ENCODE measurements at places on chromosomes 4 and X.

DNA sequence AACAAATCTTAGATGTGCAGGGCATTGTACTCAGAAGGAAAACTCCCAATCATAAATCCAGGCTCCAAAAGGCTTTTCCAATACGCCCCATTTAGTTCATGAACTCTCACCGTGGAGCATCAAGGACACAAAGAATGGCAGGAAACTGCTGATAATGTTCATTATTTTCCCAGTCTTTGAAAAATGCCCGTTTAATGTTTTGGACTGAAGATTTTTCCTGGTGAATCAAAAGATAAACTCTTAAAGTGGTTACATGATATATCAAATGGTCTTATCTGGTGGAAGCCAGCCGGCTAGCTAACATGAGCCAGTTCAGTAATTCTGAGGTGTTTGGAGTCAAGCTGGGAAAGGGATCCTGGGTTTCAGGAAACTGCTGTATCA, 62.1 kb upstream of the AP1S2 start:
- no peak for DNase-seq

GRCh38 chr4:102455750-102456149, 45.4 kb upstream of the NFKB1 start:
- no peak for DNase-seq

DNA sequence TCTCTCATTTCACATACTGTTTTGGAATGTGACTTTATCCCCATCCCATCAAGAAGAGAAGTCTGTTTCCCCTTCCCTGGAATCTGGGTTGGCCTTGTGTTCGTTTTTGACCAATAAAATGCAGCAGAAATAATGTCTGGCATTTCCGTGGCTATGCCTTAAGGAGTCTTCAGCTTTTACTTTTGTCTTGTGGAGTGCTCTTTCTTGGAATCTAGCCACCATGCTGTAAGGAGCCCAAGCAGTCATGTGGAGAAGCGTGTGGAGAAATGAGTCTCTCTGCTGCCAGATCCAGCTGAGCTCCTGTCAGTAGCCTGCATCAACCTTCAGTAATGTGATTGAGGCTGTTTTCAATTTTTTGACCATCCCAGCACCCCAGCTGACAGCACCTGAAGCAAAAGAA, 84.4 kb upstream of the ARMCX2 start:
- no peak for DNase-seq

DNA sequence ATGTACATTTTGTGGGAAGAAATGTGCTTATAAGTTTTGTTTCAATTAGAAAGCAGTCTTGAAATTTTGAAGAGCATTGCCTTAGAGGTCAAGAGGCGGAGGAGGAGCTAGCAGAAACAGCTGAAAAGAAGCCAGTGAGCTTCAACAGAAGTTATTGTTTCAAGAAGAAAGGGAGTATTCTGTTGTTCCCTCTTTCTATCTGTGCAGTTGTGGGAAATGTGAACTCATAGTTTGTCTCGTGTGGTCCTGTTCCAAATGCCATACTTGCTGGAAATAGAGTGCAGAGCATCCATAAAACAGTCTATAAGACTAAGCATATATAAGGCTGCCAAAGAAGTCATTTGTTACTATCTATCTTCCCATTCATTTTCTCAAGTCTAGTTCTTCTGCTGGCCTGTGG, 1015.7 kb downstream of the DMD start:
- no peak for DNase-seq

GRCh38 chr4:168637872-168638756, 141.3 kb downstream of the PALLD start:
- no peak for DNase-seq

- no peak for DNase-seq
These were observed 1774.8 kb downstream of the ARAP2 start for GRCh38 chr4:34469516-34469915.

DNA sequence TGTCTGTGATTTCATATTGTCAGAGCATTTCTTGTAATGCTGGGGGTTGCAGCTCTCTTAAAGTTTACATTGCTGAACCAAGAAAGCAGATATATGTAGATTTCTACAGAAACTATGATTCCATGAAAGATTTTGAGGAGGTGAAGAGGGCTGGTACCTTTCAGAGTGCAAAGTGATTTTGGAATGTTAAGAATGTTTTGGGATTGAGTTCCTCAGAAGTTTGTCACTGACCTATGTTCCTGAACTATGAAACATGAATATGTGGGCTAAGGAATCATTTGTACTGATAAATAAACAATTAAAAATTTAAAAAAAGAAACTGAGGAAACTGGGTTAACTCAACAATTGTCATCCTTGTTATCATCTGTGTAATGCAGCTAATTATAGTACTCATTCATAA, 12.3 kb upstream of the CHIC2 start:
- DNase-seq = no peak

- DNase-seq = no peak
These were observed 25.5 kb downstream of the PHEX start for GRCh38 chrX:22057667-22058066.

DNA sequence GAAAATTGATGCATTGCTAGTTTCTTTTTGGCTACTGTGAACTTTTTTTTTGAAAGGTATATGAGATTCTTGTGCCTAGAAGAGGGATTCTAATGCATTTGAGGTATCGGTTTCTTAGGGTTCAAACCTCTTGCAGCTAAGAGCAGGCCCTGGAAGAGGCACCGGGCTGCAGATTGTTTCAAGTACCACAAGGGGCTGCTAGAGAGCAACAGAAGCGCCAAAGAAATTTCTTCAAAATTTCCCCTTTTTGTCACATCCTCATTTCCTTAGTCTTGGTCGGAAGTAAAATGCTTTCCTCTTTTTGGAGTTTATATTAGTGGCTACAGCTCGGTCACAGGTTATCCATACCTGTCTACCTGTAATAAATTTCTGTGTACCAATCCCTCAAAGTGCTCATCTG, 89.8 kb downstream of the PDGFRA start:
- no peak for DNase-seq

DNA sequence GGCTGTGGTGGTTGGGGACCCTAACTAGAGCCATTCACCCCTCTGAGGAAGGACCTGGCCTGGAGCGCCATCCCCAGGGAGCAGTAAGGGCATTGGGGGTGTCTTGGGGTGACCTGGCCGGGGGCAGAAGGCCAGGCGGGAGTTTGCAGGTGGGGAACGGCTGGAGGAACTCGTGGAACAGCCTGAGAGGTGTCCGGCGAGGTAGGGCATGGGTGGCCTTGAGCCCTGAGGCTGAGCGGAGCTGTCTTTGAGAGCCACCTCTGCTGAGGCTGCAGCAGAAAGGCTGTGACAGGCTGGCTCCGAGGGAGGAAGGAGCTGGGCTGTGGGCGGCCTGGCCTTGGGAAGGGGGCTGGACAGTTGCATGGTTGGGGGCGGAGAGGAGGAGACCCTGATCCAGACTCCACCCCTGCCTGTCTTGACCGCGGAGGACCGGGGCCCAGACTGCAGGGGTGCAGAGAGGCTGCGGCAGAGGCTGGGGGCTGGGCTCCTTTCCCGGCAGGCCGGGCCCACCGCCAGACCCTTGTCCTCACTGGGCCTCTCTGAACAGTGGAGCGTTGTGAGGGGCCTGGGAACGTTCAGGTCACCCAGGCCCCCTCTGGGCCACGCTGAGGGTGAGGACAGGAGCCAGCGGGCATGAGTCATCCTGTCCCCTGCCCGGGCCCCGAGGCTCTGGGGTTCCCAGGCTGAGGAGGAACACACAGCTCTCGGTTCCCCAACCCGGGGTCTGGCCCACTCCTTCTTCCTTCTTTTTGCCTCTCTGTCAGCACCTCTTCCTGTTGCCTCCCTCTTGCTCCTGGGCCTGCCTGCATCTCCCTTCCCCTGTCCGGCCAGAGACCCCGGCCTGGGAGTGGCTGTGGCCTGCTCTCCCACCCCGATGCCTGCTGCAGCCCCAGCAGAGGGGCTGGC, 8.1 kb downstream of the SH3BP2 start:
- DNase-seq = no peak

DNA sequence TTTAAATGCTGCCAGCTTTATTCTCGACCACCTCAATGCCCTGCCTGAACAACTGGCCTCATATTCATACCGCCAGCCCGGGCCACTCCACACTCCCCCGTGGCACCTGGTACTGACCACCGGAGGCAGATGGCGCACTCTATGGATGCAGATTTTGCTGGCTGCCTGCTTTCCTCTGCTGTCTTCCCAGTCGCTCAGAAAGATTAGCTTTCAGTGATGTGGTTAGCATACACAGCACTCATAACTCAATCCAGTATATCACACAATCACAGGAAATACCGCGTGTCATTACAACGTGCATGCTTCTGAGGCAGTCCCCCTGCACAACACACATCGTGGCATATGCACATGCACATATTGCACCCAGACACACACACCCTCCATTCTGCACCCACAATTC, 147.2 kb upstream of the BCOR start:
- DNase-seq = no peak

- no peak for DNase-seq
These were observed 2.3 kb downstream of the P2RY4 start for GRCh38 chrX:70257423-70258288.

- no peak for DNase-seq
These were observed 163.2 kb downstream of the SLC7A11 start for GRCh38 chr4:138078751-138079520.

DNA sequence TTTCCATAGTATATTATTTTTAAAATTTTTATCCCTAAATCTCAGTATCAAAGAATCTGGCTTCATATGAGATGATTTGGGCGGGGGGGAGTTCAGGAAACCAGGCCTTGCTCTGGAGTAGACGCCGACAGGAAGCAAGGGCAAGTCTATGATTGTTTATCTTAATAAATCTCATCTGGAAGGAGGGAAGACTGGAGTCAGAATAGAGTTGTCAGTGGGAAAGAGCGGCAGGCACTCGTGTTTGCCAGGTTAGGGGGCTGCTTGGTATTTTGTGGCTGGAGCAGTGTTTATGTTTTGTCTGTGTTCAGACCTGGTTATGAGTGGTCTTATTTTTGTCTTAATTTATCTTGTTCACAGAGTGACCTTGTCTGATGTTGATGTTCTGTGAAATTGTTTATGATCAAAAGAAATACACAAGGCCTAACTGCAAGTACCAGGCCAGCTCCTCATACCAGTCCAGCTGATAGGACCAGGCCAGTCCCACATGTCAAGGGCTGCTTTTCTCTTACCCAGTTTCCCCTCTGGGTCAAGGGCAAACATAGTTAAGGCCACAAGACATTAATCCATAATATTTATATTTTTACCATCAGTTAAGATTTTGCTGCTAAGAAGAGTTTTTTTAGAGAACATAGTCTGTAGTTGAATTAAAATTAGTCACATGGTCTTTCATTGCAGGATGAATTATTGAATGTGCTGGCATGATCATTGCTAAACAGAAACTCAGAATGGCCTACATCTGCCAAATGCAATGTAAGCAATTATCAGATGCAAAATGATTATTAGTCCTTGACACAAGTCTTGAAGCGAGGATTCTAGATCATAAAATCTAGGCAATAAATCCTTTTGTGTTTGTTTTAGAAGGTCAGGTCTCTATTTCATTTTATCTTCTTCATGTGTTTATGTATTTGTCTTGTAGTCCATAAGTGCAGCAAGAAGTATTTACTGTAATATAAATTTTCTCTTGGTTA, 176.5 kb downstream of the GASK1B start:
- no peak for DNase-seq

DNA sequence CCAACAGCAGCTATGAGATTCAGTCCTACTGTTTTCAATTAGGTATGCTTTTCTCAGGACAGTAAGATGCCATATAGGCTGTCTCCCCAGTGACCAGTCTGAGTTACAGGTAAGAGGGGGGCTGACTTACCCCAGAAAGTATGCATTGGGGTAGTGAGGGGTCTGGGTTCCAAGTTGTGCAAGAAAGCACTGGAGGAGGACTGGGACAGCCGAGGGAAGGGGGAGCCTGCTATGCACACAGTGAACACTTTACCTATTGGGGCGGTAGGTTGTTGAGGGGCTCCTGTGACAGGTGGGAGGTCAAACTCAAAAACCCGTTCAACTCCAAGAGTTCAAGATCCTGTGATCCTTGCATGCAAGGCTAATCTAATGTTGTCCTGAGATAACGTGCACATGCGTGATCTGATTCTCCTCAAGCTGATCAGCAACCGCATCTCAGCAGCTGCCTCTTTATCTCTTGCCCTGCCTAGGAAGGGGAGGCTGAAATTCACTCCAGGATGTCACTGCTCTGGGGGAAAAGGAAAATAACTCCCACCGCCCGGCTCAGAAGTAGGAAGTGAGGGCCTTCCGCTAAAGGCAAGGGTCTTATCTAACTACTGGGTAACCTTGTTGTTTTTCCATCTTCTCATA, 108.8 kb upstream of the KIT start:
- no peak for DNase-seq

DNA sequence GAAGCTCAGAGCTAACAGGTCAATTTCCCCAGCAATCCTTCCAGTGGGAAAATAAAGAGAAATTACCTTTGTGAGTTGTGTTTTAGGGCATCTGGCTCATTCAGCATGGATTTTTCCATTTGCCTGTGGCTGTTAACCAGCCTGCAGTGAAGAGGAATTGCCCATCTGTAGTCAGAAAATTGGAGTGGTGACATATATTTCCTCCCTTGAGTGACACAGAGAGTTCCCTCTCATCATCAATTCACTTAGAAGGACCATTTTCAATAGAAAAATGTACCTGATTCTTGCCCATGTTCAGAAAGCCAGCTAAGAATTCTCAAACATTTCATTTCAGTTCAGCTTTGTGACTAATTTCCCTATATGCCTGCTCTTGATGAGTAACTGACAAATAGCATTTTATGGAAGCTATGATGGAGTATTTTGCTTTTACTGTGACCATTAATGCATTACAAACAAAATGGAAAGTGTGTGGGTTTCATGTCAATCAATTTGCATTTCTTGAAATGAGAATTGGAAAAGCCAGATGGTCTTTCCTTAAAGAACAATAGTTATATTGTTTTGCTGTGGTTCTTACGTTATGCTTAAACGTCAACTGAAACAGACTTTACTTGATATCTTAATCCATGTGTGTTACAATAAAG, 155.8 kb downstream of the NWD2 start:
- DNase-seq = no peak

DNA sequence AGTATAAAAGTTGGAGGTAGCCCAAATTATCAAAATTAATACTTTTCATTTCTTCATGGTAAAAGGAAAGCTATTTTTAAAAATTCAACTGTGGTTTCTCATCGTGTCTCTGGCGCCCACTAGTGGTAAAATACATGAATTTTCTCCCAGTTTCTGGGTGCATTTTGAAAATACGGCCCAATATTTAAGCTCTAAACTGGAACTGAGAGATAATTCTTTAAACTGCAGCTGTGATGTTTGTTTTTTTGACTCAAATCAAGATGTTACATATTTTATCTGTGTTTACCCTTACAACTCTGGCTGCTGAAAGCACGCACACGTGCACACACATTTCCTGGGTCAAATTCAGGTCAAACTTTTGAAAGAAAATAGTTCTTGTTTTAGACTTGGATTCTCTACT, 123.9 kb upstream of the ACSL4 start:
- peak; percentile 22 for DNase-seq

All from activated CD4-positive, alpha-beta T cell treated with anti-CD3 and anti-CD28 coated beads for 4 hours (primary cell).